ENCODE measurements at places on chromosomes 2 and 18.

DNA sequence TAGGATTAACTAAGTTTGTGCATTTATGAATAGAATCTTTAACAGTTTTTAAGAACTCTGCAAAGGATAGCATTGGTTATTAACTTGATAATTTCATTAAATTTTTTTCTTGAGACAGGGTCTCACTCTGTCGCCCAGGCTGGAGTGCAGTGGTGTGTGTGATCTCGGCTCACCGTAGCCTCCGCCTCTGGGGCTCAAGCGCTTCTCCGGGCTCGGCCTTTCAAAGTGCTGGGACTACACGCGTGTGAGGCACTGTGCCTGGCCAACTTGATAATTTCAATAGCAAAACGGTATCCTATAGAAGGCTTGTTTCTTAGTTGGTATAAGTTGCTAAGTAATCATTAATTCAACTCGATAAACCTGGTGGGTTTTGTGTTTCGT is 38.0 kb downstream of the ADNP2 start:
- DNase-seq: no peak

- no peak for DNase-seq
Observed at GRCh38 chr2:182906454-182906853, 40.0 kb upstream of the FRZB start.

DNA sequence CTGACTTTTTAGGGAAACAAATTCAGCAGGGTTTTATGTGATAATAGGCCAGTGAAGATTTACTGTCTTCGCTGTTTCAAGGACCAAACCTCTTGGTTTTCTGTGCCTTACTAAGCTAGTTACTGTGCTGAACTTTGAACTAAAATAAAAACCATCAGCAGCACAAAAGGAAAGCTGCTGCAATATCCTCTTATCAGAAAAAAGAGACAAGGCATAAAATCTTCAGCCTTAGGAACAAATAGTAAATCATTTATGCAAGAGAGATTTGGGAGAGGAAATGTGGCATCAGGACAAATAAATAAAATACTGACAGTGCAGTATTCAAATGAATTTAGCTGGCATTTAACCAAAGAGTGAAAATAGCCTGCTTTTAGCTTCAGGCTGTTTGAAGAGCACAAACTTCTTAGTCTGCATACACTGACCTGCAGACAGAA is 64.1 kb upstream of the EHBP1 start:
- DNase-seq: peak; percentile 42

- no peak for DNase-seq
Observed at GRCh38 chr2:196099916-196100315, 31.3 kb upstream of the DNAH7 start.

DNA sequence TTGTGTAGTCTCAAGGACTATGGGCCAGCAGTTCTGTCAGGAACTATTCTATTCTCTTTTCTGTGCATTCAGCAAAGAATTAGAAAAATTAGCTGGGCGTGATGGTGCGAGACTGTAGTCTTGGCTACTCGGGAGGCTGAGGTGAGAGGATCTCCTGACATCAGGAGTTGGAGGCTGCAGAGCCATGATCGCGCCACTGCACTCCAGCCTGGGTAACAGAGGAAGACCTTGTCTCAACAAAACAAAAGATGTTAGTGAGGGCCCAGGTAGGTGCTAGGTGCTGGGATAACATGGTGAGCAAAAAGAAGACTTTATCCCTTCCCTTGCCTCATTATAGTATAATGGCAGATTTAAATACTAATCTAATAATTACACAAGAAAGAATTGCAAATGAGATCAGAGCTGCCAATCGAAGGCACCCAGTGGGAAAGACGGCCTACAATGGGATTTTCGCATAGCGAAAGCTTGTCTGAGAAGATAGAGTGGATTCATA is 447 bp upstream of the MRPL19 start:
- DNase-seq: peak; percentile 10

- no peak for DNase-seq
Observed at GRCh38 chr2:44170311-44170717, 1.6 kb downstream of the PPM1B start.

DNA sequence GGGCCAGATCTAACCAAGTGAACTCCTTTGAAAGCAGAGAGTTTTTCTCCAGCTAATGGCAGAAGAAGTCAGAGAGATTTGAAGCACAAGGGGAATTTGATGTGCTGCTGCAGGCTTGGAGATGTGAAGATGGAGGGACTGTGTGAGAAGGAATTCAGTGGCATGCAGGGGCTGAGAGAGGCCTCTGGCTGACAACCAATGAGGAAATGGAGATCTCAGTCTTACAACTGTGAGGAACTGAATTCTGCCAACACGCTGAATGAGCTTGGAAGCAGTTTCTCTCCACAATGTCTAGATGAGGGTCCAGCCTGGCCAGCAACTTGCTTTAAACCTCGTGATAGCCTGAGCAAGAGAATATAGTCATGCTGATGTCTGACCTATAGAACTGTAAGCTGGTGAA is 224.1 kb upstream of the DPP10 start:
- DNase-seq: no peak

- peak; percentile 51 for DNase-seq
Observed at GRCh38 chr18:47931718-47932103, 1.3 kb upstream of the SMAD2 start.

DNA sequence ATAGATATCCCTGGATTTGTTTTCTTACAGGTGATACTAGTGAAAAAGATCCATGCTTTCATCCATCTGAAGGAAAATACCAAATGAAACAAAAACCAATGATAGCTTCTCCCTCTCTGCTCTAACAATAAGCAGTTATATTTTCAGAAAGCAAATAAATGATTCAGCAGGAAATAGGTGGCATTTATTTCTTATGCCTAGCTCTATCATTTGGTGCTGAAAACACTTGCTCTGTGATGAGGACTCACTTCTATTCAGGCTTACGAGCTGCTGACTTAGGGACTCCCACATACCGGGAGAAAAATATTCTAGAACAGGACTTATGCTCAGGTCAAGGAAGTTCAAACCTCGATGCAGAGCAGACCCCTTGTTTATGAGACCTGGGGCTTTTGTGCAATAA is 142.6 kb downstream of the SETBP1 start:
- DNase-seq: no peak

DNA sequence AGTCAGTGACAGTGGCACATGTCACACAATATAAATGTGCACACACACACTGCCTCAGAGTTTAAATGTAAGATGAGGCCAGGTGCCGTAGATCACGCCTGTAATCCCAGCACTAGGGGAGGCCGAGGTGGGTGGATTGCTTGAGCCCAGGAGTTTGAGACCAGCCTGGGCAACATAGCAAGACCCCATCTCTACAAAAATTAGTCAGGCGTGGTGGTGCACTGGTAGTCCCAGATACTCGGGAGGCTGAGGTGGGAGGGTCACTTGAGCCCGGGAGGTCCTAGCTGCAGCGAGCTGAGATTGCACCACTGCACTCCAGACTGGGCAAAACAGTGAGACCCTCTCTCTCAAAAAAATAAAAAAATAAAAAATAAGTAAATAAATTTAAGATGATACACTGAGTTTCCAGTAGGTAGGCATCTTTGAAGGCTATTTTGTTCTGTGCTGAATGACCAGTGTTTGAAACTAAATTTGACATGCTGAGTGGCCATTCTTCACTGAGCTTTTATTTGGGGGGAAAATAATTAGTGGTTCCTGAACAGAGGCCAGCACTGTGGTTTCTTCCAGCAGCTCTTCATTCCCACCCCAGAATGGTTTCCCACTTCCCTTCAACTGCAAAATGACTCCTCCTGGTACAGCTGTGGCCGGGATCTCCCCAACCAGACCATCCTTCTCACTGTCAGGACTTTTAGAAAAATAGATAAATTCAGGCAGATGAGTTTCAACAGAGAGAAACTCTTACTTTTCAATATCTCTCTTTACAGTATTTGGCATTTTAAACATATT is 44.9 kb downstream of the PSMG2 start:
- peak; percentile 52 for DNase-seq

DNA sequence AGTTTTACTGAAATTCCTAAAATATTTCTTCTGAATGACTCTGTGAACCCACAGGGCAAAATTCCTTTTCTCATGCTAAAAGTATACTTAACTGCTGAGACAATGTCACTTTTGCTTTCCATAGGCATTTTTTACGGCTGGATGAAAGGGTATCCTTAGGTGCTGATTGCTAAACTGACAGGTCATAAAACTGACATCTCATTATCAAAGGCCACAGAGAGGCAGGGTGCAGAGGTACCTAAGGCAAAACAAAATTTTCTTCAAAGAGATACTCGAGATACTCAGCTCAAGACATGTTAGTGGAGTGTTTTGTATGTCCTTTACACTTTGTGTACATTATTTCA is 62.0 kb upstream of the WDR75 start:
- DNase-seq: peak; percentile 71

GRCh38 chr2:129908721-129909373 is 70.6 kb upstream of the RAB6C start:
- no peak for DNase-seq

- no peak for DNase-seq
Observed at GRCh38 chr2:143948710-143949109, 571.2 kb downstream of the ZEB2 start.

Data from RPMI7951 (cell line).